ENCODE measurements at places on chromosomes 4 and X. TPM values are rescaled to one million over a fixed set of nuclear protein-coding genes. Genes with fewer than 3 reads are reported as not detected.
A peak's percentile ranks its signal among the peaks of the same experiment; 100 is the strongest.

DNA sequence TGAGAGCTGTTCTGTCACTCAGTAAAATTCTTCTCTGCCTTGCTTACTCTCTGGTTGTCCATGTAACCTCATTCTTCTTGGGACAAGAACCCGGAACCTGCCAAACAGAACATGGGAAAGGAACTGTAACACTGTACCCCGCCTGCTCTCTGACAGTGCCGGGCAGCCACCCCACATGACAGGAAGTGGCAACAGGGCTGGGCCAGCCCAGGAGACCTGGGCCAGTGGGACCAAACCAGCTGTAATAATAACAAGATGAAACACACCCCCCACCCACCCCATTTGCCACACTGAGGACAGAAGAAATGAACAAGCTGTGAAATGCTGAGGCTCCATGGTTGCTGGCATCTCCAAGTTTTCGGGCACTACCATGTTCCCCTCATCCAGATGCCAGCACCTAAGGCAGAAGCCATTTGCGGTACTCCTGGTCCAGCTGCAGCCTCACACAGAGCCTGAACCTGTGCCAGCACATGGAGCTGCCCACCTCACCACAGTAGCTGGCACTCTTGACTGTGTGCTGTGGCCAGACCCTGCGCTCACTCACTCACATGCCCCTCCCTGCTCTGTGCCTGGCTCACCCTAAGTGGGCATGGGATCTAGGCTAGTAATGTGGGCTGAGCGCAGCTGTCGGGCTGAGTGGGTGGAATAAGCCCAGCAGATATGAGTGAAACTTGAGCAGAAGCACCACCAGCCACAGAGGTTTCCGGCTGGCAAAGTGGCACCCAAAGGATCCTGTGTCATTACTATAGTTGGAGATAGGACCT is 126.2 kb upstream of the UGT8 start:
- no peak overlapping the region for H3K4me3 ChIP-seq
- DNase-seq, result no peak
- peaks cover 8% of the 10 kb centered on the region for H3K4me1 ChIP-seq
- no peaks in the 10 kb centered on the region for H3K27me3 ChIP-seq
- H3K36me3 ChIP-seq, result no peaks in the 10 kb centered on the region

DNA sequence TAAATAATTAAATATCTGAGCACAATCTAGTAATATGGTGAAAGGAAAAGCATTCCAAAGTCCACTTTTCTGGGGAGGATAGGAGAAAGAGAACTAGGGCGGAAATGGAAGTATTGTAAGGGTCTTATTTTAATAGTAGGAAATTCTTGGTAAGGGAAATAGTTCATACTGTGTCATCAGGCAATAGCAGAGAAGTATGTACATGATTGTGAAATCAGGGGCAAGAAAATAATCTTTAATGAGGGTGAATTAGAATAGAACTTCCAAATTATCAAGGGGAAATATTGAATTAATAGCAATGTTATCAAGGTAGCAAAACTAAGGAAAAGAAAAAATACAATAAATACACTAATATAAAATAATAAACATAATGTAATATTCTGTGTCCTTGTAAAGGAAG is 14.8 kb downstream of the GIMD1 start:
- no peak overlapping the region for H3K4me3 ChIP-seq
- H3K36me3 ChIP-seq, result no peaks in the 10 kb centered on the region
- H3K27ac ChIP-seq, result no peak overlapping the region

The MTNR1A gene
- total RNA-seq, result 0.73 TPM

GRCh38 chr4:159551281-159551680 is 448.4 kb downstream of the RAPGEF2 start:
- H3K4me3 ChIP-seq, result no peak overlapping the region
- no peaks in the 10 kb centered on the region for H3K36me3 ChIP-seq
- no peaks in the 10 kb centered on the region for H3K27me3 ChIP-seq
- no peak overlapping the region for H3K27ac ChIP-seq

DNA sequence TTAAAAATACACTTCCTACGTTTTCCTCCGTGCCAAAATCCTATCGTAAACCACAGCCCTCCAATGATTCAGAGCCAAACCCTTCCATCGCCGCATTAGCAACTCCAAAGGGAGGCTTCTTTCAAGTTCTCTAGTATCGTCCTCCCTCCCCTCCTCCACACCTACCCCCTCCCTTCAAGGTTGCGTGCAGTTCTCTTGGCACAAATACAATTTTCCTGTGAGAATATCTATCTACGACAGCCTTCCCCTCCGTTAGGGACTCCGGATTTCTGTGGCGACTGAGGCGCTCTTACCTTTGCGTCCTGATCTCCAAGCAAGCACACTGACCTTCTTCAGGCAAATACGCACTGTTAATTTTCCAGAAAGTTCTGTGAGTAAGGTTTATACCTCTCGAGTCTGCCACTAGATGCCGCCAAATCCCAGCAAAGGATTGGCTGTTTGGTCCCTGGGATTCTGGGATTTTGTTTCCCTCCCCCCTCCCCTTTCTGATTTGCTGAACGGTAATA is 1.2 kb upstream of the MORF4L2 start:
- no peak overlapping the region for H3K4me3 ChIP-seq
- H3K36me3 ChIP-seq, result peaks cover 19% of the 10 kb centered on the region
- no peaks in the 10 kb centered on the region for H3K27me3 ChIP-seq
- no peak overlapping the region for H3K27ac ChIP-seq

GRCh38 chr4:40238008-40238699 is 41.3 kb downstream of the RHOH start:
- DNase-seq, result no peak
- H3K36me3 ChIP-seq, result no peaks in the 10 kb centered on the region
- H3K27ac ChIP-seq, result peak overlapping the region; percentile 53
- no peak overlapping the region for H3K4me3 ChIP-seq

DNA sequence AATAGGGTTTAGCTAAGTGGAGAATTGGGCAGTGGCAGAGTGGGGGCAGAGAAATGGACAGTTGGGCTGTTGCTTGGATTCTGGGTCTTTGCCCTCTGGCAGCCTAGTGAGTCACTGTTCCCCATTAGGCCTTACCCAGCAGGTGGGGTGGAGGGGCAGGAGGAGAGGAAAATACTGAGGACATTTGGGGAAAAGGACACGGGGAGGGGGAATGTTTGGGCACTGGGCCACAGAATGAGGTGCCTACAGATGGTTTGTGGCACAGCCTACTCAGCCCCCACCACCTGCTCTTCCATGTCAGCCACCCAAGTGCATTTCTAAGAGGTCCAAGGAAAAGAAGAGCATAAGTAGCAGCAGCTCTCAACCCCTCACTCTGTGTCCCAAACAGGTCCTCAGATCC is 13.0 kb downstream of the SLC16A2 start:
- H3K27ac ChIP-seq, result no peak overlapping the region
- H3K27me3 ChIP-seq, result no peaks in the 10 kb centered on the region
- peaks cover 34% of the 10 kb centered on the region for H3K4me1 ChIP-seq
- no peak overlapping the region for H3K4me3 ChIP-seq
- no peak for DNase-seq

- peak; percentile 24 for DNase-seq
- H3K4me1 ChIP-seq, result peaks cover 34% of the 10 kb centered on the region
- peaks cover 41% of the 10 kb centered on the region for H3K36me3 ChIP-seq
- no peak overlapping the region for H3K4me3 ChIP-seq
Observed at GRCh38 chr4:71765350-71765749, 18.5 kb downstream of the GC start.

DNA sequence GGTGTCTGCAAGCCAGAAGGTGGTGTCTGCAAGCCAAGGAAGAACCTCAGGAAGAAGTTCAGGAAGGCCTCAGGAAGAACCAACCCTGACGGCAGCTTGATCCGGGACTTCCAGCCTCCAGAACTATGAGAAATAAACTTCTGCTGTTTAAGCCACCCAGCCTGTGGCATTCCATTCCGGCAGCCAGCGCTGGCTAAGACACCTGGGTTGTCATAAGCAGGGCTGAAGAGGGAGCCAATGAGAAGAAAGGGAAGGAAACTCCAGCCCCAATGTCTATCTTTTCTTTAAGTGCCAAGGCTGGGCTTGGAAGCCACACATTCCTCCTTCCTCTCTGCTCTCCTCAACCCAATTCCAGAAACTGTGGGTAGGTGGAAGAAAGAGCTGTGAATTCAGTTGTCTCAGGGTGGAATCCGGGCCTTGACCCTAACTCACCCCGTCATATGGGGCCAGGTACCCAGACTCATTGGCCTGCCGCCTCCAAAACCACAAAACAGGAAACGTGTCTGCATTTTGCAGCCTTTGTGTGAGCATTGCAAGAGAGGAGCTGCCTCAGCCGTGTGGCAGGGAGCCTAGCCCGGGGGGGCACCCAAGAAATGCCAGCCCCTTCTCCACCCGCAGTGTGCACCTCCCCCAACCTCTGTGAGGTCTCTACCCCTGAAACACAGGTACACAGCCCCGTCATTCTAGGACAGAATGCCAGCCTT is 26.8 kb downstream of the CRMP1 start:
- peak overlapping the region; percentile 57 for H3K27ac ChIP-seq
- no peak overlapping the region for H3K4me3 ChIP-seq
- H3K27me3 ChIP-seq, result no peaks in the 10 kb centered on the region
- peaks cover 19% of the 10 kb centered on the region for H3K36me3 ChIP-seq
- H3K4me1 ChIP-seq, result peaks cover 19% of the 10 kb centered on the region

The HERC5 gene
- 17.1 TPM for total RNA-seq

DNA sequence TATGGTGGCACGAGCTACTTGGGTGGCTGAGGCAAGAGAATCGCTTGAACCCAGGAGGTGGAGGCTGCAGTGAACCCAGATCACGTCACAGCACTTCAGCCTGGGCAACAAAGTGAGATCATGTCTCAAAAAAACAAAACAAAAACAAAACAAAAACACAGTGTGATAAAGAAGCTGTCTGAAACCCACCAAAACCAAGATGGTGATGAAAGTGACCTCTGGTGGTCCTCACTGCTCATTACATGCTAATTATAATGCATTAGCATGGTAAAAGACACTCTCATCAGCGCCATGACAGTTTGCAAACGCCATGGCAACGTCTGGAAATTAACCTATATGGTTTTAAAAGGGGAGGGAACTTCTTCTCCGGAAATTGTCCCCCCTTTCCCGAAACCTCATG is 29.4 kb upstream of the OPHN1 start:
- H3K4me1 ChIP-seq, result peaks cover 5% of the 10 kb centered on the region
- H3K27ac ChIP-seq, result no peak overlapping the region
- no peak overlapping the region for H3K4me3 ChIP-seq
- no peaks in the 10 kb centered on the region for H3K36me3 ChIP-seq

The SPANXA2 gene
- not detected for total RNA-seq

The KLF3 gene
- 15.5 TPM for total RNA-seq

GRCh38 chr4:159101988-159102621 is 774 bp upstream of the RAPGEF2 start:
- no peaks in the 10 kb centered on the region for H3K36me3 ChIP-seq
- H3K27me3 ChIP-seq, result peaks cover 11% of the 10 kb centered on the region
- H3K27ac ChIP-seq, result peak overlapping the region; percentile 47
- no peak for DNase-seq
